ENCODE measurements at places on chromosomes 1 and 21.

GRCh38 chr1:160973491-160973890 is 18.9 kb upstream of the ITLN2 start:
- DNase-seq = no peak

- DNase-seq = no peak
Observed at GRCh38 chr1:15756143-15757015, 2.2 kb upstream of the FBLIM1 start.

GRCh38 chr1:161720956-161721737 is at the start of gene FCRLB:
TSS of gene FCRLB (plus strand) at chr1:161721544. CDS start at chr1:161722673, 1,129 bp downstream.
- no peak for DNase-seq

DNA sequence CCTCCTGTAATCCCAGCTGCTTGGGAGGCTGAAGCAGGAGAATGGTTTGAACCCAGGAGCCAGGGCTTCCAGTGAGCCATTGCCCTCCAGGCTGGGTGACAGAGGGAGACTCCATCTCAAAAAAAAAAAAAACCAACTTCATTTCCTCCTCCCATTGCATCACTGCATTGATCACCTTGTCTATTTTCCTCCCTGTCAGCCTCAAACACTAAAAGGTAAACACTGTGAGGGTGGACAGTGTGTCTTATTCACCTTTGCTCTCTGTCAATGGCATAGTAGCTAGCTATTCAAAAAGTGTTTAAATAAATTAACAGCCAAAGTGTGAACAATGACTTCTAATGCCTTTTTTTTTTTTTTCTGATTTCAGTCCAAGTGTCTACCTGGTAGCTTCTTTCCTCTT is 13.4 kb upstream of the DESI2 start:
- DNase-seq = no peak

- DNase-seq = no peak
Observed at GRCh38 chr1:147515045-147515869, 26.0 kb upstream of the BCL9 start.

DNA sequence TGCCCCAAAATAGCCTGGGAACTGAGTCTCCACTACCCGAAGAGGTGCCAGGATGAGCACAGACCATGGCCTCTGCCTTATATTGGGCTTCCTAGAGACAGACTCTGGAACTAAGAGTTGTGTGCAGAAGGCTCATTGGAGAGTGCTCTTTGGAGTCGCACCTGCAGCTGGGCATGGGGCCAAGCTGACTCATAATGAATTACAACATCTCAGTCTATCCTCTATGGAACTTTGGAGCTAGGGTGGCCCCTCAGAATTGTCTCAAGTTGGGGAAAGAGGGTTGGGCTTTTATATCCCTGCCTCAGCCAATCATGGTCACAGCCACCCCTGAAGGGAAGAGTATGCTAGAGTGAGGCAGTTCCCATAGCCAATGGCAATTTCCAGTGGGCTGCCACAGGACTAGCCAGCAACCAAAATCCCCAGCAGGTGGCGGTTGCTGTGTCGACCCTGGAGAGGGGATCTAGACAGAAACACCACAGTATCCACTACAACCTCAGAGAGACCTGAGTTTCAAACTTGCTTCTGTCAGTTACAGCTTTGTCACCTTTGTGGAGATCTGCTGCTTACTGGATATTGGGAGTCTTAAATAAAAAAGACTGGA is 93.8 kb downstream of the DMRTA2 start:
- no peak for DNase-seq

Data from activated CD4-positive, alpha-beta memory T cell treated with anti-CD3 and anti-CD28 coated beads, Interleukin-2, amount 10 ng/mL, durations not matched to agents 7 days and 5 days (primary cell).